ENCODE measurements at places on chromosomes 6 and 20.
A peak's percentile ranks its signal among the peaks of the same experiment; 100 is the strongest.

DNA sequence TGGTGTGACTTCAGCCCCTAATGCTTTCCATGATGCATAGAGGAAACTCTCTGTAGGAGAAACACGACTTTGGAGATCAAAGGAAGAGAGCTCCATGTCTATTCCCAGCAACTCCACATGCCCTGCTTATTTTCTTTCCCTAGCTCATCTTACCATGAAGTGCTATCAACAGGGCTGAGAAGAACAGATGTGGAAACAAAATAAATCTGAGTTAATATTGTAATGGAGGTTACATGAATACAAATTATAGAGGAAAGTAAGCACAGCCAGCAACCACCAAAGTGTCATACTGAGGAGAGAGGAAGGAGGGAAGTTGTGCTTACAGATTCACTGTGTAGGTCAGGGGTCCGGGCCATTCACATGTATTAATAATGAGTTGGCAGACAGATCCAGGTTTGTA, 157.5 kb downstream of the RFPL4B start:
- no peak for DNase-seq

GRCh38 chr6:113364766-113365165, 492.4 kb upstream of the MARCKS start:
- no peak for DNase-seq

- no peak for DNase-seq
Measured at GRCh38 chr20:17874271-17875105, 94.1 kb downstream of the SNX5 start.

- no peak for DNase-seq
Measured at GRCh38 chr20:23286346-23286745, 64.2 kb upstream of the NXT1 start.

- DNase-seq = no peak
Measured at GRCh38 chr6:125157725-125158124, 4.2 kb downstream of the TPD52L1 start.

GRCh38 chr6:3948866-3949265, 99.7 kb downstream of the FAM50B start:
- no peak for DNase-seq

GRCh38 chr6:36627801-36628246, 33.7 kb downstream of the SRSF3 start:
- DNase-seq = no peak

DNA sequence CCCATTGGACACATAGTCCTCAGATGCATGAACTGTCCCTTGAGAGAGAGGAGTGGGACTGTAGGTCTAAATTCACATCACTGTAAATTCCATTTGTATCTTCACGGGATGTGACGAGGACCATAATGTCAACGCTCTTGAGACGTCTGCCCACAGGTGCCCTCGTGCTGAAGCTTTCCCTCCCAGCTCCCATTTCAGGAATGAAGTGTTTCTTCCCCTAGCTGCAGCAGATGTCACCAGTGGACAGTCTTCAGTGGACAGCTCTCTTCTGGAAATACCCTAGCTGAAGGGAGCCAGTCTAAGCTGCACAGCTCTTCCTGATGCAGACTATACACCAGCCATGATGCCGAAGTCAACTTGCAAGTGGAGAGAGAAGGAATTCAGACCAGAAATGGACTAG, 217.4 kb upstream of the ECI2 start:
- DNase-seq = no peak

- no peak for DNase-seq
Measured at GRCh38 chr20:31824554-31825313, 5.6 kb downstream of the MYLK2 start.

- DNase-seq = no peak
Measured at GRCh38 chr6:40408786-40409542, 178.2 kb downstream of the LRFN2 start.

DNA sequence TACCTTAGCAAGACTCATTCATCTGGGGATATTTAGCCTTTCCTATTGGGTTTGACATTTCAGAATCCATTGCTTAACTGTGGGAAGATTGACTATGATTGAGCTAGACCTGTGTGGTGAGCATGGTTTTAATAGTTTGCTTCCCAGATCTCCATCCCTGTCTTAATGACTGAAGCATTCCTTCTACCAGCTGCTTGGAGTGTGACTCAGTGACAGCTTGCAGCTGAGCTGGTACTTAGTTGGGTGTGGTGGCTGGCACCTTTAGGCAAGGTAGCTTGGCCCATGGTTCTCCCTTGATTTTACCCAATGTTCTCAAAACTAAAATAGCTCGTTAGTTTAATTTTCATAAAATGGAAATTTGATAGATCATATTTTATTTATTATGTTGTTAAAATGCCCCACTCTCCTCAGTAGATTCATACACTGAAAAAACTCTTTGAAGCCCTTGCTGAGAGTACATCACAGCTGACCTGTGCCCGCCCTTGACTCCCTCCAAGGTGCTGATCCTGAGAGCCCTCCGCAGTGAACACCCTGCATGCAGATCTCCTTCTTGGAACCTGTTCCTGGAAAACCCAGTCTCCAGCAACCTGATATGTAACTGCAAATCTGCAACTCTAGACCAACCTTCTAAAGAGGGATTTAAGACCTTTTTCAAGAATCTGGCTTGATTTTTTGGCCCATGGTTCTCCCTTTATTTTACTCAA, 19.1 kb downstream of the DOK5 start:
- DNase-seq = no peak

DNA sequence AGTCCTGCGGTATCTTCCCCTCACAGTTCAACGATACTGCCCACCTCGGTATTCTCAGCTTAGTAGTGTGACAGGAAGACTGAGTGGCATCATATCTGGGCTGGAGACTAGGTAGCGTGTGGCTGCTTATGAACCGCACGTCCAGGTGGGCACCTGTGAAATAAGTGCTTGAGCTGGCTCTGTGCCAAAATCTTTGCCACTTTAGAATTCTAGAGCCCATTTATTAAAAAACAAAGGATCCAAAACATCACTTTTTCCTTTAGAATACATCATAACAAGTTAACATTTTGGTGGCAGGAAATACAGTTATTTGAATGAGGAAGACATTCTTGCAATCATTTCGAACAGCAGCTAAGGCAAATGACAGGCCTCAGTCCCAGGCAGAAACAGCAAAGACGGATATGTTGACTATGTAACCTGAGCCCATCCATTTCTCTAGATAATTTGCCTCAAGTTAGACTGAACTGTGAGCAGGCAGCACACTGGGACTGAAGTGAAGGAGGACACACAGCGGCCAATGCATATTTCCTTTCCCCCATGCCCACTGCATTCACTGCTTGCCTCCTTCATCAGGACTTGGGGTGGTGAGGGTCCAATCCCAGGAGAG, 136.6 kb downstream of the GMDS start:
- DNase-seq = peak; percentile 76

DNA sequence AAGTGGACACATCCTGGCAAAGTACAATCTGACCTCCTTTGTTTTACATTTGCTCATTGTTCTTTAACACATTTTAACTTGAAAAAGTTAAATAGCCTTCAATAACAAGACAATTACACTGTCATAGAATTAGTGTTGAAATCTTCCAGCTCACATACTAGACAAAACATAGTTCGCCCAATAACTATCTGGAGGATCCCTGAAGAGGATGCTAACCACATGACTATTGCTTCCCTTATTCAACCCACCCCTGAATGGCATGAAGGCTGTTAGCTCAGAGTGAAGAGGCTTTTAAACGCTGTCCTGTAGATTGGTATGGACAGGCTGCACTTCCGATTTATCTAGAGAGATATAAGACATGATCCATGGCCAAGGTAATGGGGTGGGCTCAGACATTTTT, 15.0 kb upstream of the DSE start:
- no peak for DNase-seq

GRCh38 chr6:127302728-127303660, 36.3 kb downstream of the RNF146 start:
- no peak for DNase-seq

GRCh38 chr6:90216072-90216977, 80.3 kb downstream of the BACH2 start:
- no peak for DNase-seq

- no peak for DNase-seq
Measured at GRCh38 chr6:150925590-150925928, 60.1 kb downstream of the MTHFD1L start.

GRCh38 chr6:138503881-138504680, 4.8 kb upstream of the NHSL1 start:
- no peak for DNase-seq

GRCh38 chr6:161211380-161212035, 62.4 kb downstream of the AGPAT4 start:
- DNase-seq = no peak

DNA sequence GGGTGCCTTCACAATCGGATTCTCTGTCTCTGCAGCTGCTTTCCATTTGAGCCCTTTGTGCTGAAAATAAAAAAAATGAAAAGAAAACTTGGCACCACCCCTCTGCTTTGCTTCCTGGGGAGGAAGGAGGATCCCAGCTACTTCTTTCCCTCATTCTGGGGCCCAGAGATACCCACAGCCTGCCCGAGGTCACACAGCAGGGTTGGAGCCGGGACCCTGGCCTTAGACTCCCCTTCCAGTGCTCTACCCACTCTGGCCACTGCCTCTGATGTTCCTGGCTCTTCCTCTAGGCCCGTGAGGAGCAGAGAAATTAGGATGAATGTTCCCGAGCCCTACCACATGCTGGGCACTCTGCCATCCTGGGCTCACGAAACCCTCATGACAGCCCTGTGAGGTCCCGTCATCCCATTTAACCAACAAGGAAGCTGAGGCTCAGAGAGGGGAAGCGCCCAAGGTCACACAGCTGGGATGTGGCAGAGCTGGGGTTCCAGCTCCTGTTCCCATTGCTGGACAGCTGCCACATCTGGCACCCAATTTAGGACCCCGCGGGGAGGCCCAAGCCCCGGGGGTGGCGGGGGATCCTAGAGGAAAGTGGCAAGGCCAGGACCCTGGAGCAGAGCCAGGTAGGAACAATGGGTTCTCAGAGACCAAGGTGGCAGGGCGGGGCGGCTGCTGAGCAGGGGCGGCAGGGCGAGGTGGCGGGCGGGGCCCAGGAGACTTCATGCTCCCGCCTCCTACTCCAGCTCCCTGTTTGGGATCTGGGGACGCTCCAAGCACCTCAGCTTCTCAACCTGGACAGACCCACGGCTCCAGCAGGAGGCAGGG, 76.6 kb downstream of the CEBPB start:
- DNase-seq = no peak

All from NCI-H2081 treated with DMSO at 0.1 percent for 48 hours (cell line).